ENCODE measurements at places on chromosomes 13 and 19.

DNA sequence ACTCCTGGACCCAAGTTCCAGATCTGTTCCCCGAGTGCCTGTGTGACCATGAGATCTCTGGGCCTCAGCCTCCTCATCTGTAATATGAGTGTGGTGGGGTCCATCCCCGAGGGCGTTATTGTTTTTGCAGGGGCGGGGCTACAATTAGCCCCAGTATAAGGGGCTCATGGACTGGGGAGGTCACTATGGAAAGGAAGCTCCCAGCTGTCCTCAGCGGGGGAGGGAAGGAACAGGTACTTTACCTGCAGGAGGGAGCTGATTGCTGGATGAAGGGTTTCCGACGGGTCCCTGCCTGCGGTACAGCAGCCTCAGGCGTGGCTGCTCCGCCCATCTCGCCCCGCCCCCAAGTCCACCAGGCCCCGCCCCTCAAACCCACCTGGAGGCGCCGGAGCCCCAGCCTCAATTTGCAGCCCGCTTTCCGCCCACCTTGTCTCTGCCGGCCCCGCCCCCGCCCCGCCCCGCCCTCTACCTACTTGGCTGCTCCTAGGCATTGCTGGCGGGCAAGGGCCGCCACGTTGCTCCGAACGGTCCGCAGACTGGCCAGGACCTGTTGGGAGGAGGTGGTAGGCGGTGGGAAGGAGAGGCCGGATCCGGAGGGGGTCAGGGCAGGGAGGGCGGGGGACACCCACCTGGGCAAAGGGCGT, 5.5 kb downstream of the PDE4C start:
- DNase-seq, result no peak

DNA sequence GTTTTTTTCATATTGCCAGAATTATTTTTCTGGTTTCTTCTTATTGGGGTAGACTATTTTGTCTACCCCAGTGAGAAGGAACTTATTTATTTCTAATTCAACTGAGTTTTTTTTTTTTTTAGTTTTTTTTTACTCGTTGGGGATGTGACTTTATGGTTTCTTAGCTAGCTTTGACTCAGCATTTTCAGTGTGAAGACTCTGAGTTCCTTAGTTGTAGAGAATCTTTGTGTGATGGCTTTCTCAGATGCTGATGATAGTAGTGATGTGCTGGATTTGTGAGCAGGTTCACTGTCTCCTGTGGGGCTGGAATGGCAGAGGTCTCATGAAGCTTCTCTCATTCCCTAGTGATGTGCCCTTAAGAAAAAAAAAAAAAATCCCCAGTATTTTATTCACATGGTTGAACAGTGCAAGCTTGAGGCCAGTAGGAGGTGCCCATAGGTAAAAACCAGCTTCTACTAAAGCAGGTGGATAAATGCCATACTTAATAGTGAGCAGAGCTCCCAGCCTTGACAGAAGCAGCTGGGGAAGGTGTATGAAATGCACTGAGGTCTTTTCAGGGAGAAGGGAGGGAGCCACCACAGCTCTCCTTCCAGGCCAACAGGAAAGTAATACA, 106.2 kb upstream of the KLF5 start:
- no peak for DNase-seq

DNA sequence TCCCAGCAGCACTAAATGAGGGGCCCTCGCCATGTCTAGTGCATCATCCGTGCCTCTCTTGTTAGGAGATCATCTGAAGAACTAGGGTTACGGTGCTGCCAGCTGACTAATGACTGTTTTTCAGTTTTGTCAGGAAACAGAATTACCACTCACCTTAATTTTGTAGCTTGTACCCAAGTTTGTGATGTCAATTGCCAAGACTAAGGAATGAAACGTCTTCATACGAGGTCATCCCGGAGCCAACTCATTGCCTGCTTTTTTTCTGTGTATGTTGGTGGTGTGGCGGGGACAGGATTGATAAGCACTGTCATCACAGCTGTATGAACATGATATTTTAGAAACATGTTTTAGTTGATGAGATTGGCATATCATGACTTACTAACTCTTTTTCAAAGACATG, 100.6 kb downstream of the TNFRSF19 start:
- DNase-seq, result no peak

- DNase-seq, result no peak
Measured at GRCh38 chr13:44399074-44399473, 25.4 kb downstream of the SERP2 start.

- peak; percentile 59 for DNase-seq
Measured at GRCh38 chr19:31312009-31312676, 37.1 kb downstream of the TSHZ3 start.

GRCh38 chr19:49573009-49573408, 7.3 kb downstream of the NOSIP start:
- DNase-seq, result no peak

DNA sequence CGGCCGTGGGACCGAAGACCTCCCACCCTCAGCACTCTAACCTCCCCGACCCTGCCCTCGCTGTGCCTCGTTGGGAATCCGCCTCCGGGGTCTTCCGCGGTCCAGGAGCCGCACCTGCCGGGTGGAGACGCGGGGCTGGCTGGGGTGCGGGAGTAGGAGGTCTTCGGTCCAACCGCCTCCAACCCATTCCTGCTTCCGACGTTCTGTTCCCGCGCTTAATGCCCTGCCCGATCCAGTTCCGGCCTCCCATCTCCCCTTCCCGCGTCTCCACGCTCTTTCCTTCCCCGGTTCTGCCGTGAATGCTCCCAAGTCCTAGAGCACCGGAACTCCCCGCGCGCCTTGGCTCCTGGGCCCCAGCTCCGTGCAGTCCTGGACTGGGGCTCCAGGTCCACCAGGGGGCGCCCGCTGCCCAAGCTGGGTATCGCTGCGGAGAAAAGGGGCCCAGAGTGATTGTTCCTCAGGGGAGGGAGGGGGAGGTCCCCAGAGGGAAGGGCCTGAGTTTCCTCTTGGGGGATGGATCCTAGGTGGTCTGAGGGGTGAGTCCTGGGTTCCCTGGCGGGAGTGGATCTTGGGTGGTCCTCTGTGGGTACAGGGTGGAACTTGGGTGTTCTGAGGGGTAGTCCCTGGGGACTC, 14.1 kb upstream of the TNFSF9 start:
- peak; percentile 51 for DNase-seq

- DNase-seq, result peak; percentile 69
Measured at GRCh38 chr19:1453525-1454364, 3.8 kb downstream of the APC2 start.

DNA sequence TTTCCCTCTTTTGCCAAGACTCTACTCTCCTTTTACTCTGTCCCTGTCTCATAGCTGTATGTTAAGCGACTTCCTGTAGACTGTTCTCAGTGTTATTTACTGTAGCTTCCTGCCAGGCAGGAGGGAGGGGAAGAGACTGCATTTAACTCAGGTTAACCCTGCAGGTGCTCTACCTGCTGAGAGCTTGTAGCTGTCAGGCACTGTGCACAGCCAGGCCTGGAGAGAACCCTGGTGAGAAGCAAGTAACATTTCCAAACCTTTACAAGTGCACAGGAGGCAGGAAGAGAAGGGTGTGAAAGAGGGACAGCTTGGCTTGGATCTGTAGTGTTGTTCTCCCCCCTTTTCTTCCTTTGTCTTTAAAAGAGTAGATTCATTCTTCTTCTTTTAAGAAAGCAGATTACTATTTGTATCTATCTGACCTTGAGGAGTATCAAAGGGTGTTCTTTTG, 167.1 kb downstream of the LMO7 start:
- no peak for DNase-seq

GRCh38 chr13:95298971-95299621, 2.2 kb downstream of the ABCC4 start:
- DNase-seq, result peak; percentile 46

DNA sequence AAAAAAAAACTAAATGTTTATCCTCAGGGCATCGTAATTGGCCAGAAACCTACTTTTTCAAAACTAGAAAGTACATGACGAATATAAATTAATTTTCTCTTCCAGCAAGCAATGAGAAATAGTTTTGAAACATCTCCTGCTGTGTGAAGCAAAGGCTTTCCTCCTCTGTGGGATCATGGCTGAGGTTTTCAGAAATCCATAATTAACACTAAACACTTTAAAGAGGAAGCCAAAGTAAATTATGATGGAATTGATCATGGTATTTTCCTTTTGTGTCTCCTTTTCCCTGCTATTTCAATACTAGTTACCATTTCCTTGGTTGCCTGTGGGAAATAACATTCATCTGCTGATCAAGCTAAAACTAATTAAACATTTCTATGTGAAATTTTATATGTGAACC, 1413.8 kb upstream of the PCDH20 start:
- DNase-seq, result no peak

DNA sequence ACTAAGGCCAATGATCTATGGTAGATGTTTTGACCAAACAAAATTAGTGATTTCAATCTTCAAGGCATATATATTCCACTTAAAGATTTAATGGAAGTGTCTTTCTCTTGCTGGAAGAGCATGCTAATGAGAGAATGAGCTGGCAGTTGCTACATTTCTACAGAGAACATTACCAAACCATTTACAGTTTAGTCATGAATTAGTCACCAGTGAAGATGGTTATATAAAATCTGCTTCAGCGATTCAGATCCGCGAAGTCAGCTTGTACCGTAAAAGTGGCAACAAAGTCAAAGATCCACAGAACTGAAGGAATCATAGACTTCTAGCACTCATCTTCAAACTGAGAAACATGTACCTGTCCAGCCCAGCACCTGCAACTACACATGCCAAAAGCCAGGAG, 156.3 kb downstream of the SLITRK5 start:
- no peak for DNase-seq

DNA sequence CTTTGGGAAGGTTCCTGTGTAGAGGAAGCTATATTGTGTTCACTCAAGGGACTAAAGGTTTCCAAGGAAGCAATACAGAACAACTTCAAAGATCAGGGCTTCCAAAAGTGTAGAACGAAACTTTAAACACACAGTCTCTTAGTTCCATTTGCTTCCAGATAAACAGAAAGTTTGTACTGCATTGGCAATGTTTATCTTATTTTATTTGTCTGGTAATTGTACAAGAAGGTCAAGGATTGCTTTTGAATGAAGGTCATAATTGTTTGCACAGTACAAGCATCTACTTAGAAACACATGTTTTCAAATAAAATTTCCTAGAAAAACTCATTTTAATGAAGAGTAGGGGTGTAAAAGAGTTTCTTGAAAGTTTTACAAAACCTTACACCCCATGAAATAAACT, 712.7 kb upstream of the SGCG start:
- DNase-seq, result no peak

GRCh38 chr19:23783636-23784035, 24.9 kb upstream of the ZNF681 start:
- DNase-seq, result no peak

GRCh38 chr19:35075202-35076025, 33.9 kb downstream of the HPN start:
- no peak for DNase-seq

GRCh38 chr13:44902738-44903137, 86.5 kb downstream of the NUFIP1 start:
- no peak for DNase-seq

DNA sequence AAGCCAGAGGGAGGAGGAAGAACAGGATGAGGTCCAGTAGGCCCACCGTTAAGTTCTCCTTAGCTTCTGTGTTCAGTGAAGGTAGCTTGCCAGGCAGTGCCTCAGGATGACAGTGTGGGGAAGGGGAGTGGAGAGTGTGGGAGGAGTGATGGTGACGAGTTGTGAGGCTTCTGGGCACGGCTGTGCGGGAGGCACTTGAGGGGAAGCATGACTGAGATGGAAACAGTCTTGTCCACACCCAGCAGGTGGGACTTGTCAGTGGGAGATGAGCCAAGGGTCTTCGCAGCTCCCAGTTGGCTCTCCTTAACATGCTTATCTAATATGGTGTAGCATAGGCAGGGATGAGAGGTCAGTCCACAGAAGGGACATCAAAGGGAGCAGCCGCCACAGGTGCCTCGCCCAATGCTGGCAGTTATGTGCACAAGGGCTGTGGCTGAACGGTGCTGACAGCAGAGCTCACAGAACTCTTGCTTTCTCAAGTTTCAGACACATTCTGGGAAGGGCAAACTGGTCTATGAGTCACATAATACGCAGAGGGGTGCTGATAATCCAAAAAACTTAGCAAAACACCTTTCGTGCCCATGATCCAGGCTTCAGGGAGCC, 47.5 kb downstream of the OXGR1 start:
- no peak for DNase-seq

- no peak for DNase-seq
Measured at GRCh38 chr13:86383561-86383960, 584.3 kb upstream of the SLITRK6 start.

- DNase-seq, result no peak
Measured at GRCh38 chr13:99575376-99576120, 74.3 kb downstream of the TM9SF2 start.

GRCh38 chr19:49937750-49938381, 8.6 kb upstream of the NUP62 start:
- DNase-seq, result peak; percentile 48

- peak; percentile 38 for DNase-seq
Measured at GRCh38 chr19:7395360-7396066, 46.8 kb downstream of the ARHGEF18 start.

All from foreskin fibroblast (primary cell).